GM23338 (cell line): ENCODE measurements at places on chromosomes 13 and 19.
A peak's percentile ranks its signal among the peaks of the same experiment; 100 is the strongest.

GRCh38 chr13:29605860-29606526 is 10.5 kb upstream of the SLC7A1 start:
- DNase-seq = no peak

DNA sequence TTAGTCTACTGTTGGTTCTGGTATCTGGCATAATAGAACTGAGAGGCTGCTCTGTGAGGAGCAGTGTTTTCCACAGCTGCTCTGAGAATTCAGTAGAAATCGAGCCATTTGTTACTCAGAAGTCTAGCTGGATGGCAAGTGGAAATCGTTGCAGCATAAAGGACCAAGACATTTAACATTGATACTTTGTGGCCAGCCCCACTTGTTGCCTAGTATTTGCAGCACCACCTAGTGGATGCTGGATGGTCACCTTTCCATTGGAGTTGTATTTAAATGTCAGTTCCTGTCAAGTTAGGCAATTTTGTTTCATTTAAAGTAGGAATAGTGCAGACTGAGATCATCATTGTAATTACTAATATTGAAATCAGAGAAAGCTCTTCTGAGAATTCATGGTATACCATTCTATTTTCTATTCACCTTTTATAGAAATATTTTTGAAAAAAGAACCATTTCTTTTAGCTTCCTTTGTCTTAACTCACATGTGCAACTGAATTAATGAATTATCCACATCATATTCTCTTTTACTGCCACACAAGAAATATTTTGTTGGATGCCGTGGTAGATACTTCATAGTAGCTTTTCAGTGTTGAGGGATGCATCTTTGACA is 64.6 kb downstream of the PDS5B start:
- peak; percentile 87 for DNase-seq

DNA sequence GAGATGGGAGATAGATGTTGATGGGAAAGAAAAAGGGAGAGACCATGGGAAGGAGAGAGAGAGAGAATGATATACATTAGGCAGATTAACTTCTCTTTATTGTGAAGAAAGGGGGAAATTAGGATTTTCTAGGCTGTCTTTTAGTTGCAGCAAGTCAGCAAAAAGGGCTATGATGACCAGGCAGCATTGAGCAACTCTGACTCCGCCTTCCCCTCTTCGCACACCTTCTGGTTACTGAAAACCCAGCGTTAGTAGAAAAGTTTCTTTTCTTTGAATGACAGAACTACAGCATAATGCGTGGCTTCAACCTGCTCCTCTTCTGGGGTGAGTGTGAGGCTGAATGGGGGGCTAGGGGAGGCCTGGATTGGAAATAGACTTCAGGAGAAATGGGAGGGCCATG is at the start of gene ADGRE1:
Gene ADGRE1 (plus strand): TSS at position 264 of the 400 bp plus-strand sequence. CDS start 30 bp downstream, at position 294.
- DNase-seq = no peak

DNA sequence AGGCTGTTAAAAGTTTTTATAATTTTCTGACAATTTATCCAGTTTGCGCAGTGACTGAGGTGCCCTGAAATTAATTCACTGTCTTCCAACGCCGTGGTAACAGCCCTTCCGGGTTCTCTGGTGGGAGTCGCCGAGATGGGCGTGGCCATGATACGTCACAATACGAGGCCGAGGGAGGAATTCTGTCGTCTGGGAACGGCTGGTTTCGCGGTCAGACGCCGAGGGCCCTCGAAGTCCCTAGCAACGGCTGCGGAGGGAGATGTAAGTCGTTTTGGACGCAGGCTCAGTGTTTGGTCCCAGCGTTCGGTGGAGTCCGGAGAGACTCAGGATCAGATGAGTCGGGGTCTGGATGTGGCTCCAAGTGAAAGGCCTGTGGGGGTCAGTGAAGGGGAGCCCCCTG is 21.7 kb downstream of the ZNF613 start:
- DNase-seq = peak; percentile 13

DNA sequence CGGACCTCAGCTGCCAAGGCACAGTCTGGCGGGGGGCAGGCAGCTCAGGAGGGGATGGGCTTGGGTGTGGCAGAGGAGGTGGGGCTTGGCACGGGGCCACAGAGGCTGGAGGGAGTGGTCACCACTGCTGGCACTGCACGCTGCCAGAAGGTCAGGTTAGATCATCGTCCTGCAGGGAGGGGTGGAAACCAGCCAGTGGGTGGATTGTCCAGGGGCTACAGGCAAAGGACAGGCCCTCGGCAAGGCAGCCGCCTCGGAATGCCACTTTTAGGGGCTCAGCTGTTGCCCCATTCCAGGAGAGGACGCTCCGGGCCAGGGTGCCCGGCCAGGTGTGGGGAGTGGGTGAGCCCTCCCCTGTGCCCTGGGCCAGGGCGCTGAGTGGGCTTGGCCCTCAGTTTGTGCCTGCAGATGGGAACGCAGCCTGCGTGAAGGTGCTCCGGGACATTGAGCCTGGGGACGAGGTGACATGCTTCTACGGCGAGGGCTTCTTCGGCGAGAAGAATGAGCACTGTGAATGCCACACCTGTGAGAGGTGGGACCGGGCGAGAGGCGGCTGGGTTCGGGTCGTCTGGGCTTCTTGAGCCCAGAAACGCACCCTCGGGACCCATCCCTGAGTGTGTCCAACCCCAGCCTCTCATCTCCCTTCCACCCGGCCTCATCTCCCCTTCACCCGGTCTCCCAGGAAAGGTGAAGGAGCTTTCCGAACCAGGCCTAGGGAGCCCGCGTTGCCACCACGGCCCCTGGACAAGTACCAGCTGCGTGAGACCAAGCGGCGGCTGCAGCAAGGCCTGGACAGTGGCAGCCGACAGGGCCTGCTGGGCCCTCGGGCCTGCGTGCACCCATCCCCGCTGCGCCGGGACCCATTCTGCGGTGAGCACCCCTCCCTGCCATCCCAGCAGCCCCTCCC is 6.4 kb downstream of the KMT5C start:
- DNase-seq = no peak

DNA sequence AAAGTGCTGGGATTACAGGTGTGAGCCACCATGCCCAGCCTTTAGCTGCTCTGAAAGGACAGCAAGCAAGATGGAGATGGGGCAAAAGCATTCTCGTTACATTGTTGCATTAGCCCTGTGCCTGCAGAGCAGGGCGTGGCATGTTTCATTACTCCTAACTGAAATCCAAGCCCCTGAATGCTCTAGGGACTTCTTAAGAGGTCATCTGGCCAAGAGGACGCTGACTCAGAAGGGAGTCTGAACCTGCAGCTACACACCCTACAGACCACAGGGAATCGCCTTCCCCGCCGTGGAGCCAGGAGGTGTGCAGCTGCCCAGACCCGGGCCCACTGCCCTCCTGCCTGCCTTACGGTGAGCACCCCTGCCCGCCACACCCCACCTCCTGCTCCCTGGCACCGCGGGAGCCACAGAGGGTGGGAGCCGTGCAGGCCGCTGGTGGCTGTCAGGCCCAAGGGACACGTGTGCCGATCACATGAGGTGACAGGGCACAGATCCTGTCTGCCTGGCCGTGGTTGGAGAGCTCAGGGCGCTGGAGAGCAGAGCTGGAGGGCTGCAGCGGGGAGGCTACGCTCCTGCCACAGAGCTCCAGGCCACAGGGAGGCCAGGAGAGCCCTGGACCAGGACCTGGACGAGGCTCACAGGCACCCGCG is 27.2 kb downstream of the ADPRHL1 start:
- DNase-seq = no peak

GRCh38 chr13:64397701-64398100 is 2832.4 kb downstream of the PCDH9 start:
- no peak for DNase-seq

GRCh38 chr19:30047432-30047831 is 105.4 kb downstream of the URI1 start:
- DNase-seq = no peak

DNA sequence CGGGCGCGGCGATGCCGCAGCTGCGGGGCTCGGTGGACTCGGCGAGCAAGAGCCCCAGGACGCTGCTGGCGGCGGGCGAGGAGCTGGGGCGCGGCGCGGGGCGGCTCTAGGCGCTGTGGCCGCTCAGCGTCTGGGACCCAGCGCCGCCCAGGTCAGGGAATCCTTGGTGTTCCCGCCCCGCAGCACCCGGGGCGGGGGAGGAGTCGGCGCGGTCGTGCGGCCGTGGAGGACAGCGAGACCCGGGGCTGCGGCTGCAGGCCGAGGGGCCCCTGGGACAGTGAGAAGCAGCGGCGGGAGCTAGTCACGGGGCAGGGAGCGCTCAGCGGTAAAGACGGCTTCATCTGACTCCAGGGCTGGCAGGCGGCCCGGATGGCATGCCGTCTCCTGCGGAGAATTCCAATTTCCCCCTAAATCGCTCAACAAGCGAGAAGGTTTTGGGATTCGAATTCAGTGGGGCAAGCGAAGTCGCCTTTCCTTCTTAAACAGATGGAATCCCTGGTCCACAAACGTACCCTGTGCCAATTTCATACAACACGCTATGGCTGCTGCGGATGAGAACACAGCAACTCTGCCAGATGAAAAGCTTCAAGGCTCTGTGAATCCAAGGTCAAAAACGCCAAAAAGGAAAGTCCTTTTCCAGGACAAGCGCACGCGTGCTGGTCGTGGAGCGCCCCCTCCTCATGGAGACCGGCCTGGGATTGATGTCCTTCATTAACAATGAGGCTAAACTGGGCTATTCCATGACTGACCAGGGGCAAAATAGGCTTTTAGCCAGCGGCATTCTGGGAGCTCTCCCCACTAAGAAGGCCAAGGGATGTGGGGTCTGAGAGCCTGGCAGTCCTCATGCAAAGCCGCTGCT is 4.2 kb upstream of the ZSCAN4 start:
- DNase-seq = peak; percentile 71

DNA sequence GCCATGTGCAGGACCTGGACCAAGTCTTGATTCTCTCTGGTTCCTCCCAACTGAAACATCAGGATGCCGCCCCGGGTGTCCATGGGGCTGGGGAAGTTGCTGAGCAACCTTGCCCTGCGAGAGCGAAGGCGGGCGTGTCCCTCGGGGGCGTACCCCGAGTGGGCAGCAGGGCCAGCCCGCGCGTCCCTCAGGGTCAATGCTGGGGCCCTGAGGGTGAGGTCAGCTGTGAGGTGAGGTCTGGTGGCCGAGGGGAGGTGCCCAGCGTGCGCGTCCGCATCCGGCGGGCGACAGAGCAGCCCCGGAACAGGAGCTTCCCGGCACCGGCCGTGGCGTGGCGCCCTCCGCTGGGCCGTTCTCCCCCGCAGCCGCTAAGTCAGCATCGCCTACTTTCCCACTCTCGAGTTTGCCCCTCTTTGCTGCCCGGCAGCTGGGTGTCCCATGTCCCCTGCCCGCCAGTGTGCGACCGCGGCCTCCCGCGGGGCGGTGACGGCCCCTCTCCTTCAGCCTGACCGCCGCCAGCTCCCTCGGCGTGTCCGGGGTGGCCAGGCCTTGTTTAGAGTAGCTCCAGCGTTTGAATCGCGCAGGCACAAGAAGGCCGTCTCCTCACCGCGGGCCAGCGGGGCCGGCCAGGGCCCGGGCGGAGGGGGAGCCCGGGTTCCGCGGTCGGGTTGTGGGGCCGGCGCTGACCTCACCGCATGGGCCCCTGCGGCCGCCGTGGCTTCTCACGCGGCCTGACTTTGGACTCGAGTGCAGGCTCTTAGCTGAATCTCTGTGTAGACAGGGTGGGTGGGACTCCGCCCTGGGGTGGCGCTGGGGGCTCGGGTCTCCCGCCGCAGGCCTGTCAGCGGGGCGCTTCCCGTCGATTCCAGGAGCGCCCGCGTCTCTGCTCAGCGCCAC is 33.0 kb downstream of the GJA3 start:
- DNase-seq = peak; percentile 68

GRCh38 chr13:113058129-113058987 is 47.2 kb upstream of the F7 start:
- DNase-seq = no peak

DNA sequence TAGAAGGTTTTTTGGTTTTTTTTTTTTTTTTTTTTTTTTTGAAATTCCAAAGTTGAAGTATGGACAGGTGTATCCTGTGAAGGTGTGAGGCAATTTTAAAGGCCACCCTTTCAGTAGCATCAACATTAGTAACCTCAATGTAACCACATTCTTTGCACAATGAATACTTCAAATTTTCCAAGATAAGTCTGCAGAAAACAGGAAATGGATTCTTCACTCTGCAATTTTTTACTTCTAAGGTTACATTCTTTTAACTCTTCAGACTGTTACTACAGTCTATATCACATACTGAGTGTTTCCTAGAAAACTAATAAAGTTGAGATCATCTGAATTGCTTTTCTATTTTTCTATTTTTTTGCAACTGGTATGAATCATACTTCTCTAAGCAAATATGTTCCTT is 569.0 kb upstream of the GPC6 start:
- no peak for DNase-seq

- DNase-seq = no peak
These were observed 54.1 kb downstream of the TSSK6 start for GRCh38 chr19:19461306-19461670.

GRCh38 chr13:75585153-75585552 is 35.6 kb downstream of the UCHL3 start:
- DNase-seq = no peak

- DNase-seq = no peak
These were observed 124.1 kb downstream of the COG6 start for GRCh38 chr13:39779337-39780265.

GRCh38 chr19:46571495-46571894 is 29.6 kb upstream of the CALM3 start:
- DNase-seq = peak; percentile 91
